HS-27A (cell line): ENCODE measurements at places on chromosomes 16 and 17.
A peak's percentile ranks its signal among the peaks of the same experiment; 100 is the strongest.

GRCh38 chr16:21263640-21264570, 14.2 kb downstream of the CRYM start:
- no peak for DNase-seq

- no peak for DNase-seq
Measured at GRCh38 chr16:53083119-53083518, 28.3 kb downstream of the CHD9 start.

GRCh38 chr17:77164483-77165091, 23.8 kb downstream of the SEC14L1 start:
- DNase-seq = no peak

DNA sequence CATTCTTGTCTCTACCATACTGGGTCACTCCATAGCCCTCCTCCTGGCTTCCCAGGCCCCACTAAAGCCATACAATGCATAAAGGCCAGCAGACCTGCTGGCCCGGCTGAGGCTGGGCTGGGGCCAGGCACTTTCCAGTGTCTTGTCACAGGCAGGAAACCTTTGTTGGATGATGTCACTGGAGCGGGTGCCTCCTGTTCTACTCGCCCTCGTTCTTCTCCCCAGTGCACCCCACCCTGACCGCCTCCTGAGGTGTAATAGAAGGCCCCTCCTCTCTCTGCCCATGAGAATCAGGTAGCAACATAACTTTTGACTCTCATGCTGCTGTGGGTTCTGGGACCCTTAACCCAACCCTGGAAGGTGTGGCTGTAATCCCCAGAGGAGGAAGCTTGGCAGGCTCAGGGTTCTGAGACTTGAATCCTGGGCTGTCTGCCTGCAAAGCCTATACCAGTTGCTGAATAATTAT, 54.2 kb upstream of the IL34 start:
- no peak for DNase-seq

- DNase-seq = no peak
Measured at GRCh38 chr17:51402899-51403298, 142.6 kb downstream of the UTP18 start.

GRCh38 chr17:53736516-53737240, 86.0 kb upstream of the KIF2B start:
- DNase-seq = no peak

- DNase-seq = no peak
Measured at GRCh38 chr17:83062011-83062817, 17.2 kb upstream of the METRNL start.

DNA sequence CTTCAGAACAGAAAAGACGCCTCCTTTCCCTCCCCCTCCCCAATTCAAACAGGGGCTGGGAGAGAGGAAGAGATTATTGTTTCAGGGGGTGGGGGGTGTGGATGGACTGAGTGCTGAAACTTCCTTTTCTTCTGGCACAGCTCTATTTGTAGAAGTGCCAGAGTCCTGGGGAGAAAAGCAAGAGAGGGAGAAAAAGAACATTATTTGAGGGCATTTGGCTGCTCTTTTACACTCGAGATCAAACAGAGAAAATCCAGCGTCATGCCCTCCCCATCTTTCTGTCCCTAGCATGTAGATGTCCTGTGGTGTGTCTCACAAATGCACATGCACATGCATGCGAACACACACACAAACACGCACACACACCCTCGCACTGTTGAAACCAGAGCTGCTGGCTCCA, 13.0 kb downstream of the ARL4D start:
- no peak for DNase-seq

GRCh38 chr17:17824119-17824782, 12.5 kb downstream of the SREBF1 start:
- DNase-seq = no peak

DNA sequence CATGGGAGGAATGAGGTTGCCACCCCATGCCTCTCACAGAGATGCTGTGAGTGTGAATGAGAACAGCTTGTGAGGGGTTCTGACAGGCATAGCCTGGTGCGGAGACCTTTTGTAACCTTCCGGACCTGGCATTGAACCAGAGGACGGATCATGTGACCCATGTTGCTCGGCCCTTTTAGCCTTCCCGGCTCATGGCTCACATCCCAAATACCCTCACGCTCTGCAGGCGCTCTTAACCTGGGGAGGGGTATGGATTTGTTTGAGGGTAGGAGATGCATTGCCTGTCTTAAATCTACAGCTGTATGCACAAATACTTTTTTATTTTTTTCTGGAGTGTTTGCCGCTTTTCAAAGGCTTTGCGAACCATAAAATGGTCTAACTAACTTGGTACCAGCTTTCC, 102.4 kb upstream of the CRHR1 start:
- no peak for DNase-seq

- peak; percentile 12 for DNase-seq
Measured at GRCh38 chr17:76935331-76935730, 67.1 kb downstream of the MGAT5B start.

DNA sequence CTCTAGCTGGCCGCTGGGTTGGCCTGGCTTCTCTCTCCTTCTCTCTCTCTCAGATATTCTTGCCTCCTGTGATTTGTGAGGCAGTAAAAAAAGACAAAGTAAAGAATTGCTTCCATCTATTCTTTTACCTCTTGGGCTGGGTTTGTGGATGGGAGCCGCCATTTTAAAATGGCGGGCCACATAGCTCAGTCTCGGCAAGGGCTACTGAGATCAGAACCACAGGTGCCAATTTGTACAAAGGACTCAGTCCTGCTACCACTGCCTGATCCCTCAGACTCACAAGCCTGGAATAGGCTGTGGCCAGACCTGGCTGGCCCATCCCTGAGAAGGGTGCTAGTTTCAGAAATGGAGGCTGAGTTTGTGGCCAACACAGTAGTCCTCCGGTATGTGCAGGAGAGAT, 24.1 kb downstream of the NOD2 start:
- DNase-seq = no peak

DNA sequence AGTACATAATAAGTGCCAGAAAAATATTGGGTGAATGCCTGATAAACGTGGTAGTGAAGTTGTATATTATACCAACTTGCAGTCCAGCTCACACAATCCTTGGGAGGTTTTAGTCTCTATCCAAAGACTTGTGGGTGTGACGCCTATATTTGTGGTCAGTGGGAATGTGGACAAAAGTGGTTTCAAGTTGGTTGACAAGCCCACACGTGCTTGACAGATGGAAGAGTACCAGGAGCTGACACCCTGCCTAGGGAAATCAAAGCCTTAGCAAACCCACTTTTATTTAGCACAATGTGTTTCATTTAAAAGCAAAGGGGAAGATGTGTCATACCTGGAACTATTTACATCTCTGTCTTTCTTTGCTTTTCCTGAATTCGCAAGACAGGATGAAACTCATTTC, 79.0 kb downstream of the CA10 start:
- DNase-seq = no peak

DNA sequence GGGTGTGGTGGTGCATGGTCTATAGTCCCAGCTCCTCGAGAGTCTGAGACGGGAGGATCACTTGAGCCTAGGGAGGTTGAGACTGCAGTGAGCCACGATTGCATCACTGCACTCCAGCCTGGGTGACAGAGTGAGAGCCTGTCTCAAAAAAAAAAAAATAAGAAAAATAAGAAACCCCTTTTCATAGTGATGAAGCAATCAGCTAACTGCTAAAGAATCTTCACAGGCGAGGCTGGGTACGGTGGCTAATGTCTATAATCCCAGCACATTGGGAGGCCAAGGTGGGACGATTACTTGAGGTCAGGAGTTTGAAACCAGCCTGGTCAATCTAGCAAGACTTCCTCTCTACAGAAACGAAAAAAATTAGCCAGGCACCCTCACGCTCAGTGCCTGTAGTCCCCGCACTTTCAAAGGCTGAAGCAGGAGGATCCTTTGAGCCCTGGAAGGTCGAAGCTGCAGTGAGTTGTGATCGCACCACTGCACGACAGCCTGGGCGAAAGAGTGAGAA, 760 bp downstream of the SLFN12L start:
- DNase-seq = no peak

DNA sequence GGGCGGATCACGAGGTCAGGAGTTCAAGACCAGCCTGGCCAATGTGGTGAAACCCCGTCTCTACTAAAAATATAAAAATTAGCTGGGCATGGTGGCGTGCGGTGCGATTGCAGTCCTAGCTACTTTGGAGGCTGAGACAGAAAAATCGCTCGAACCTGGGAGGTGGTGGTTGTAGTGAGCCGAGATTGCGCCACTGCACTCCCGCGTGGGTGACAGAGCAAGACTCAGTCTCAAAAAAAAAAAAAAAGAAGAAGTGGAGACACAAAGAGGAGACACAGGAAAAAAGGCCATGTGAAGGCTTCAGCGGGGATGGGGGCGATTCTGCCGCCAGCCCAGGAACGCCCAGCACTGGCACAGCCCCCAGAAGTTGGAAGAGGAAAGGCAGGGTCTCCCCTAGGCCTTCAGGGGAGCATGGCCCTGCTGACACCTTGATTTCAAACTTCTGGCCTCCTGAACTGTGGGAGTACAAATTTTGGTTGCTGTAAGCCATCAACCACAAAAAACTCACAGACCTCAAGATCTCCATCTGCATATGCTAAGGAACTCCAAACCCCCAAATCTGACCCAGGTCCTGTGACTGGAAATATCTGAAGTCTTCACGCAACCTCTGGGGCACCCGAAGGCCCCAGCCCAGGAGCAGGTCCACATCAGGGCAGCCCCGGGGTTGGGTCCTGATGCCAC, 7.0 kb downstream of the SGSH start:
- no peak for DNase-seq

DNA sequence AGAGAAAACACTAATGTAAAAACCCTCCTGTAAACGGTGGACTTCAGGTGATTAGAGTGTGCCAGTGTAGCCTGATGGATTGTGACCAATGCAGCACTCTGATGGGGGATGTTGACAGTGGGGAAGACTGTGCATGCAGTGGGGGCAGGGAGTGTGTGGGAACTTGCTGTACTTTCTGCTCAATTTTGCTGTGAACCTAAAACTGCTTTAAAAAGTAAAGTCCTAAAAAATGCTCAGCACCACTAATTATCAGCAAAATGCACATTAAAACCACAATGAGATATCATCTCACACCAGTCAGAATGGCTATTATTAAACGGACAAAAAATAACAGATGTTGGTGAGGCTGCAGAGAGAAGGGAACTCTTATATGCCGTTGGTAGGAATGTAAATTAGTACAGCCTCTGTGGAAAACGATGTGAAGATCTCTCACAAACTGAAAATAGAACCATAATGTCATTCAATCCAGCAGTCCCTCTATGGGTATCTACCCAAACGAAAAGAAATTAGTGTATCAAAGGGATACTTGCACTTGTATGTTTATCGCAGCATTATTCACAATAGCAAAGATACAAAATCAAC, 9.7 kb upstream of the ULK2 start:
- DNase-seq = no peak

DNA sequence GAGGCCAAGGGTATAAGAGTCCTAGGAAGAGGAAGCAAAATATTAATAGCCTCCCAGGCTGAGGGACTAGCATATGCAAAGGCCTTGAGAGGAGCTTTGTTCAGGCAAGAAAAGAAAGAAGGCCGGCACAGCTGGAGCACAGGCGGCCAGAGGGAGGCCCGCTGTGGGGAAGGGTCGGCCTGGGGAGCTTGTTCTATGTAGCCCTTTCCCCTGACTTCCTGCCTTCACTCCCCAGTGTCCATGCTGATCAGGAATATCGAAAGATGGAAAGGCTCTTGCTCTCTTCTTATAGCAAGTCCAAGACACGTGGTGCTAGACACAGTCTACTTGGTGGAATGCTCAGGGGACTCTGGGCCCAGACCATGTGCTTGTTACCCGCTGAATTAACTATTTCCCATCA, 27.4 kb upstream of the HAS3 start:
- DNase-seq = no peak

DNA sequence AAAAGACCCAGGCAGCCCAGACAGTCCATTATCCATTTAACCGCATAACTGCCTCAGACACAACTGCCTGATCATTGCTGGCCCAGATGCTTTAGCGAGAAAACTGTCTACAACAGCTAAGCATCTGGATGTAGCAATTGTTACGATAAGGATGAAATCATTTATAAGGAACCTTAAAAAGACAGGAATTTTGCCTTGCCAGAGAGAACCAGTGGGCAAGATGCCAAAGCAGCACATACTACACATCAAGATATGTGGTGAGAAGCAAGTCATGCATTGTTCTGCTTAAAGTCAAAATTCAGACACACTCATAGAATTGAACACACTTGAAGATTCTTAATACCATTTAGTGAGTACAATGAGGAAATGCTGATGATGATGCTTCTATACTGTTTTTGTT, 1525.3 kb downstream of the CDH8 start:
- peak; percentile 3 for DNase-seq

DNA sequence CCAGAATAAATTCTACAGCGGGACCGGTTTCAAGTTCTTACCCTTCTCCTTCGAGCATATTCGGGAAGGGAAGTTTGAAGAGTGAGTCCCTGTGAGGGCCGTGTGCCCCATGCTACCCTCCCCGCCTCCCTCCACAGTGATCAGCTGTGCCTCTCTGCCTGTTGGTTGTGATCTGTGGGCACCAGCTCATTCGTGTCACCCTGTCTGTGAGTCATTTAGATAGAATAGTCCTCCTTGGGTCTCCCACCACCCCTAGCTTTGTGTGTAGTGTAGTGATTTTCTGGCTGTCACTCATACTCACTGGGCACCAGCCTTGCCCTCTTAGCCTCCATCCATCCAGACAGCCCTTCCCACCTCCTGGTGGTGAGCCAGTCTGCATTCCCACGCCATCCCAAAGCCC, 15.0 kb upstream of the NAGLU start:
- no peak for DNase-seq

DNA sequence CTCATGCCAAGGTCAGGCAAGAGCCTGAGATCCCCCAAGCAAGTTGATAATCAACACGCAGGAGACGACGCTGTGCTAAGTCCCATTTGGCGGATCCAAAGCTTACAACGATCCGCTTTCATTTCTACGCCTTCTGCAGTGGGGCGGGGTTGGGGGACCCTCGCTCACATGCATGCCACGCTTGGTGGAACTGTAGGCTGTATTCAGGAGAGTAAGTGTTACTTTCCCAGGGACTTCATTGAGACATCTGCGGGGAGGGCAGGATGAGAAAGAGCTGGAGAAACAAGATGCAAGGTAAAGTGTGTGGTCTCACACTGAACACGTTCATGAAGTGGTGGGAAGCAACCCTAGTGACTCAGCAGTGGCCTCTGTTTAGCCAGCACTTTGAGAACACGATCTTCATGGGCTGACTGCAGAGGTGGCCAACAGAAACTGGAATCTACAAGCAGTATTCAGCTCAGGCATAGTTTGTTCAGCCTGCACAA, 100.5 kb downstream of the XYLT1 start:
- no peak for DNase-seq
